Cardiac muscle cell (in vitro differentiated cells and primary cell): ENCODE measurements at places on chromosomes 3 and 15. TPM values are rescaled to one million over a fixed set of nuclear protein-coding genes. Genes with fewer than 3 reads are reported as not detected.

DNA sequence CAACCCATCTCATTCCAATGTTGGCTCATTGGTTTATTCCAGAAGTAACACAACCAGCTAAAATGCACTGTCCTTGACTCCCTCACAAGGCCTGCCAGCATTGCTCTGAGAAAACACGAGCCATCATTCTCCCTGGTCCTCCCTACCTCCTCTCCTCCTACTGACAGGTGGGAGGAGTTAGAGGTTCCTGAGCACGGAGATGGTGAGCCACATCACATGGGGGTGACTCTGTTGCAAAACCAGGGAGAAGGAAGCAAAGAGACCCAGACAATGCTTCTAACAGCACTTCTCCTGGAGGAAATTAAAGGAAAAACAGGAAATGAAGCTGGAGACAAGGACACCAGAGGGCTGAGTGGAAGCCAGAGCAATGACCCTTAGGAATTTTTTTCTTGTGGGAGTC lies 667.4 kb downstream of the NTRK3 start:
- no peak overlapping the region for H3K4me3 ChIP-seq
- H3K27ac ChIP-seq = no peak overlapping the region
- DNase-seq = peak; percentile 16

- peaks cover 51% of the 10 kb centered on the region for H3K4me1 ChIP-seq
- no peak overlapping the region for H3K27ac ChIP-seq
- peak; percentile 33 for DNase-seq
- no peak overlapping the region for H3K4me3 ChIP-seq
Observed at GRCh38 chr3:71069797-71070196, 513.7 kb downstream of the FOXP1 start.

Gene STAC
- 16.6 and 24.9 TPM in 2 replicates for total RNA-seq

GRCh38 chr3:39705351-39705900 lies 104.0 kb upstream of the MYRIP start:
- H3K4me1 ChIP-seq = no peaks in the 10 kb centered on the region
- DNase-seq = no peak
- no peaks in the 10 kb centered on the region for H3K27me3 ChIP-seq
- no peak overlapping the region for H3K27ac ChIP-seq

- H3K27me3 ChIP-seq = no peaks in the 10 kb centered on the region
- H3K36me3 ChIP-seq = no peaks in the 10 kb centered on the region
- no peak overlapping the region for H3K27ac ChIP-seq
- H3K4me3 ChIP-seq = no peak overlapping the region
- no peak for DNase-seq
Observed at GRCh38 chr15:92510163-92510882, 116.6 kb downstream of the ST8SIA2 start.

Gene NOX5
- total RNA-seq = 0.12 and 0.25 TPM in 2 replicates

GRCh38 chr15:69275933-69276560 lies 22.7 kb upstream of the PAQR5 start:
- peaks cover 39% of the 10 kb centered on the region for H3K4me1 ChIP-seq
- H3K4me3 ChIP-seq = no peak overlapping the region
- peak overlapping the region; percentile 76 for H3K27ac ChIP-seq
- H3K36me3 ChIP-seq = no peaks in the 10 kb centered on the region
- DNase-seq = no peak

GRCh38 chr3:186963636-186964035 lies 33.3 kb downstream of the ST6GAL1 start:
- H3K27me3 ChIP-seq = no peaks in the 10 kb centered on the region
- H3K36me3 ChIP-seq = peaks cover 12% of the 10 kb centered on the region
- H3K27ac ChIP-seq = no peak overlapping the region
